ENCODE measurements at places on chromosomes 7 and 10.

GRCh38 chr10:132175408-132175807, 11.3 kb upstream of the DPYSL4 start:
- DNase-seq: no peak

DNA sequence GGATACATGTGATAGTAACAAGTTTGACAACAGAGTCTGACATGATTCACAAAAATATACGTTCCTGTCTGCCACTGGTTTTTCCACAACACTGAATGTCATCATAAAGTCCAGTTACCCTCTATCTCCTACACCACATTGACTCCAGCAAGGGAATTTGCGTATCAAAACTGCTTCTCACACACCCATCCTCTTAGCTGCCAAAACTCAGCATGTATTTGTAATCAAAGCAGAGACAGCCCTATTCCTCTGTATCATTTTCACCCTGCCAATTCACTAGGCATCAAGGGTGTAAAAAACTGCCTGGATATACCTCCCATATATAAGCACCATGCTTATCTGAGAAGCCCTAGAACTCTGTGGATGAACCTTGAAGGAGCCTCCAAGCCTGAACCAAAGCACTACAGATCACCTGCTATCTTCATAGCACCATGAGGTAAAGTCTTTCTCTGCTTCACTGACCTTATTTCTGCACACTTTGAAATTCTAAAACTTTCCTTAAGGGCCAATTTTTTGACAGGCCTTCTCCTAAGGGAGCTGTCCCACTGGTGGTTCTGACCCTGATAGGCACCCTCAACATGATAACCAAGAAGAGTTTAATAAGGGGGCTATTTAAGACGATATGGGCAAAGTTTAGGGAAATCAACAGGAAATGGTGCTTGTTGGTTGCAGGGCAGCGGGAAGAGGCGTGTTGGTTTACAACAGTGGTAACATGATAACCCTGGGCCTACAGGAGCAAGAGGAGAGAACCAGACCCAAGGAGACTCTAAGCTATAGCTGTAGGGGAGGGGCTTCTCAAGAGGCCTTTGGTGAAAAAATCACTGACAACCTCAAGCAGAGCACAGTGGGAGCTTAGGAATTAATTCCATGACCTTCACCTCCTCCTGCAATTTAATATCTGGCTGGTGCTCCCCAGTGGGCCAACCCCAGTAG, at the start of gene IFIT1B:
IFIT1B (plus strand) TSS at position 352 of the 933 bp plus-strand sequence; CDS start at position 432, 80 bp downstream.
- no peak for DNase-seq

- no peak for DNase-seq
Measured at GRCh38 chr10:112230325-112230988, 46.9 kb upstream of the GPAM start.

- DNase-seq: no peak
Measured at GRCh38 chr10:106525835-106526234, 638.7 kb downstream of the SORCS1 start.

DNA sequence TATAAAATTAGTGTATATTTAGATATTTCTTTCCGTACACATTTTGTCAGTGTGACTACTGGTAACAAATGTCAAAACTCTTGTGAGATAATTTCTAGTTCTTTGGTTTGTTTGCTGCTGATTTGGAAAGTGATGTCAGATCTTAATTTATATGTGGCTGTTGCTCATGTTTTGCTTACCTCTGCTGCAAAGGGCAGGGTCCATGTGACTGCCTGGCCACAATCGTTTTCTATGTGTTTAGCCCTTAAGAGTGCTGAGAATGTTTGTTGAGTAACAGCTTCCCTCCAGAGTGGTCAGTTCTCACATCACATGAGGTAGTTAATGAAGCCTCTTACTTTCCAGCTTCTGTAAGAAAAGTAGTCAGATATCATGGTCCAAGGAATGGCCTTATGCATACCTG, 4.2 kb downstream of the NRBF2 start:
- DNase-seq: no peak

DNA sequence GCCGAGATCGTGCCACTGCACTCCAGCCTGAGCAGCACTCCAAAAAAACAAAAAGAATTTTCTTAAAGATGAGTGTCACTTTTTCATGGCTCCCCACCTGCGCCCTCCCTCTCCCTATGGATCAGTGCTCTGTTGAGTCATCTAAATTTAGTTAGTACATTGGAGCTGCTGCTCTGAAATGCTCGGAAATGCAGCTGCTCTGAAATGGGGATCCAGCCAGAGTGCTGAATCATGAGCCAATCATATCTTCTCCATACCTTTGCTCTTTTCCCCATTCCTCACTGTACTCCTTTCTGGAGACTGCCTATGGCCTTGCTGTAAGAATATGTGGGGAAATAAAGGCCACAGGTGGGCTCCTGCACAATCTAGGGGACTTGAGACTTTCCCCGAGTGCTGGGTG, 188.8 kb downstream of the ZNF438 start:
- no peak for DNase-seq

DNA sequence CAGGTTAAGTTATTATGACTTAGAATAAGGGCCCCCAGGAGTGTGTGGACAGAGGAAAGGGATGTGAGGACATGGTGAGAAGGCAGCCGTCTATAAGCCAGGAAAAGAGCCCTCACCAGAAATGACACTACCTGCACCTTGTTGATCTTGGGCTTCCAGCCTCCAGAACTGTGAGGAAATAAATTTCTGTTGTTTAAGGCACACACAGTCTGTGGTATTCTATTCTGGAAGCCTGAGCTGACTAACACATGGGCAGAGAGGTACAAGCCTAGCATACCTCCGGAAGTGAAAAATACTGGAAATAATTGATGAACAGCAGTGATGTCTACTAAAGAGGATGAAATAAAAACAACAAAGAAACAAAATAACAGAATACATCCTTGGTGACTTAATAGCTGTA, 46.1 kb upstream of the GRB10 start:
- no peak for DNase-seq

DNA sequence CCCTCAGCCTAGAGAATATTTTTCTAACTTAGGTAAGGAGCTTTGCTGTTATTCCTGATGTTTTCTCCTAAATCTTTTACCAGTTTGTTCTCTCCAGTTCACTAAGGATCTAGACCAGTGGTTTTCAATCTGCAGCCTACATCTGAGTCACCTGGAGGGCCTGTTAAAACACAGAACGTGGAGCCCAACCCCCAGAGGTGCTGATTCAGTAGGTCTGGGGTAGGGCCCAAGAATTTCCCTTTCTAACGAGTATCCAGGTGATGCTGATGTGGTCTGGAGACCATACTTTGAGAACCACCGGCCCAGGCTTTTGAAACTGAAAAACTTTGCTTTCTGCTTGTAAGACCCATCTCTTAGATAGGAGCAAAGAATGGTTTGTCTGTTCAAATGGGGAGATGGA, 51.2 kb upstream of the KMT2E start:
- no peak for DNase-seq

- no peak for DNase-seq
Measured at GRCh38 chr10:126290232-126290631, 98.0 kb downstream of the ADAM12 start.

- DNase-seq: no peak
Measured at GRCh38 chr7:91657483-91658071, 222.9 kb downstream of the MTERF1 start.

DNA sequence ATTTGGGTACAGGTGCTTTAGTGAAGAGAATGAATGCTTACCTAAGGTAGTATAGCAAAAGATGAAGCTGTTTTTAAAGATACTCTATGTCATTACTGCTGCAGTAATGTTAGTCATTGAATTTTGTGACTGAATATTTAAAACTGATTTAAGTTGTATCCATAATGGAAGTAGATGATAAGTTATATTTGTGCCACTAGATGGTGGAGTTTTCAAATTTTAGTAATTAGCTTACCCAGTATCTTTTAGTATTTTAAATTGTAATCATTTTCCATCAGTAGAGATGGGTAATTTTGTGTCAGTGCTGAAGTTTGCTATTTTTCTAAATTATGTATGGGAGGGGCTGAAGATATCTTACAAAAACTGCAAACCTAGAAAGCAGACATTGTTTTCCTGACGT, 25.2 kb downstream of the HBP1 start:
- DNase-seq: no peak

DNA sequence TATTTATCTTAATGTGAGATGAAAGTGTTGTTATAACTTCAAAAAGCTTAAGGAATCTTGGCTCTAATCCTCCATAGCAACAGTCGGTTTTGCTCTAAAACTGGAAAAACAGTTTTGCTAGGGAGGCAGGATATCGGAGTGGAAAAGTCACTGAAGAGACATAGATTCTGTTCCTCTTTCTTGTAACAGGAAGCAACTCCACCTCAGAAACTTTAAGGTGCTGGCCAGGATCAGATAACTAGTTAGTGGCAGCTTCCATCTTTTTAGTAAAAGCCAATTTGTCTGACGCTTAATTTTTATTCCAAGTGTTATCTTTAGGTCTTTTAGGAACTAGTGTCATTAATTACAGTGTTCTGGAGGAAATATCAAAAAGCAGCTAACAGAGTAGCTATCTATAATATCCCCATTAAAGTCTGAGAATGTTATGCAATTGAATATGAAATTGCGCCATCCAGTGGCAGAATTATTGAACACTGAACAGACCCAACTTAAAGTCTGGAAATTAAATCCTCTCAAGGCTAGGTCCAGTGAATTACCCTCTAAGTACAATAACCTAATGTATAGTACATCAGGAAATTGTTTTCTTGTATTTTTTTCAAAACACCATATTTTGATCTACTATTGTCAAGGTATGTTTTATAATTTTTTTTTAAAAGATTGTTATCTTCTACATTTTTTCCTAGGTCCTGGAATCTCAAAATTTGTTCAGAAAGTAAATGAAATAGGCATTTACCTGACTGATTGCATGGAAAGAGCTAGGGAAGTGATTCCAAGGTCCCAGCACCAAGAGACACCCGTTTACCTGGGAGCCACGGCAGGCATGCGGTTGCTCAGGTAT, 65.9 kb upstream of the CC2D2B start:
- peak; percentile 58 for DNase-seq

GRCh38 chr7:22610951-22611757, 111.2 kb upstream of the STEAP1B start:
- DNase-seq: no peak

GRCh38 chr10:26728957-26729356, 31.5 kb downstream of the PDSS1 start:
- no peak for DNase-seq

GRCh38 chr7:16326106-16326505, 95.2 kb downstream of the CRPPA start:
- DNase-seq: no peak

GRCh38 chr7:32059289-32060011, 10.8 kb downstream of the PDE1C start:
- DNase-seq: no peak

GRCh38 chr10:77578583-77579227, 58.9 kb downstream of the KCNMA1 start:
- no peak for DNase-seq

DNA sequence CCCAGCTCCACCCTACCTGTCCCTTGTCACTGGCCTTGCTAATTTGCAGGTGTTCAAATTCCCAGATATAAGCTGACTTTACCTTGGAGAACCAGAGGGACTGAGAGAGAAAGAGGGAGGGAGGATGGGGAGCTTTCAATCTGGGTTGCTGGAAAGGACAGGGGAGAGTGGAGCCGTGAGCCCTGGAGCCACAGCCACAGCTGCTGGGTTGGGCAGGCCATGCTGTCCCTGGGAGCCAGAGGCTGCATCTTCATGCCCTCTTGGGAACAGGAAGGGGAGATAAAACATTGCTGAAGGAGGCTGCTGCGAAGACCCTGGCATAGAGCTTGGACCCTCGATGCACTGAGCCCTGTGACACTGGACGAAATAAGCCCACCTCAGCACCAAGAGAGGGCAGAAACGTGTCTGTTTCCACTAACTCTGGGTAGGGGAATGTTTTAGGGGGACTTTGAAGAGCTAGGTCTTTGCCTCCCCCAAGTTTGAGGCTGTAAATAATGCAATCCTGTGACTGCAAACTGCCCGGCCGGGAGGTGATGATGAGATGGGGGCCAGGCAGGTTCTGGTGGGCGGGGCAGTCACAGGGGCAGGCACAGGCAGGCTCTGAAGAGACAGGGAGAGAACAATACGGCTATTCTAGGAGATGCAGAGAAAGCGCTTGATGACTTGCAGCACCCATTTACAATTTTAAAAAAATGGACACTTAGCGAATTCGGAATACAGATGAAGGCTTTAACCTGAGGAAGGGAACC, 5.8 kb upstream of the JAKMIP3 start:
- DNase-seq: no peak

GRCh38 chr7:137978464-137979237, 23.2 kb downstream of the CREB3L2 start:
- no peak for DNase-seq

GRCh38 chr7:30232391-30232790, 52.0 kb upstream of the ZNRF2 start:
- DNase-seq: no peak

DNA sequence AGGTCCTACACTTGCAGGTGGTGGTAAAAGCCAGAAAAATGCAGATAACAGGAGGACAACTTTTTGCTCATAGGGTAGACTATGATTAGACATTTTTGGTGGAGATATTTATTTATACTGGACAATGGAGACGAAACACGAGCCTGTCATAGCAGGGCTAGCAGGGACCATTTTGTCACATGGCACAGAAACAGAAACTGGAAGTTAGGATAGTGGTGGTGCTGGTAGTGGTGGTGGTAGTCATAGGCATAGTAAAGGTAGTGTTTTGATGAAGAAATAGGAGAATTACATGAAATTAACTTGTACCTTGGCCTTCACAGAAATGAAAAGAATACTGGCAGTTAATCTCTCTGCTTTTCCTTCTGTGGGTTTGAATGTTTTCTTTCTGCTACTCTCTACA, 8.8 kb upstream of the MGAM start:
- DNase-seq: no peak

GRCh38 chr10:70267161-70267933, 16.5 kb downstream of the NPFFR1 start:
- DNase-seq: no peak

- no peak for DNase-seq
Measured at GRCh38 chr10:49744924-49745605, 17.1 kb downstream of the OGDHL start.

- no peak for DNase-seq
Measured at GRCh38 chr7:141841385-141841784, at the start of gene PRSS37. TSS of gene PRSS37 (minus strand) at chr7:141841485. CDS start at chr7:141841049, 436 bp downstream.

DNA sequence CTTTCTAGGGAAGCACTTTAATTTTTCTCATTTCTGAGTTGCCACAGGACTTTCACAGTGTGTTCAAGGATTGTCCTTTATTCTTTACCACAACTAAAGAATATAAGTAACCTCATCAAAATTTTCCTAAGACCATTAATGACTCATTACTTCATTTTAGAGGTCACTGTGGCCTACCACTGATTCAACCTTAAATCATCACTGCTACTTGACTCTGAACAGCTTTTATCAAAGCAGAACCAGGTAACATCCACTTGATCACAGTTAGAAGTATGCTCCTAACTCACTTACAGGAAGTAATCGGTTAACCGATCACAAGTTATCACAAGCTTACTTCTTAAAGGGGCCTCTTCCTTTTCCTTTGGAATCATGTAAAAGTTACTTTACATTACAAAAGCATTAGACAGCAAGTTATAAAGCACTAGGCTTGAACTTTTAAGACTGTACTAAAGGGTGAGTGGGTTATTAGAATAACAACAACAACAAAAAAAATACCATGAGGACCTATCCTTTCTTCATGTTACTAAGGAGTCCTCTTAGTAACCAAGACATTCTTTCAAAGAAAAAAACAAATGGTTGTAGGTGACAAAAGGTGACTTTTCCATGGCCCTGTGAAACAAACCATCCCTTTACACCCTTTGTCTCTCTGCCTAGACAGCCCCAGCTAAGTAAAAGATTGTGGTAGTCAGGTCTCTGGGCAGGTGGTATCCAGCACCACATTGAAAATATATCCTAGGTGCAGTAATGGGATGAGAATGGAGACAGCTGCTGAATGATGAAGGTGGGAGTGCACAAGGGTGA, 40.0 kb upstream of the PDK4 start:
- DNase-seq: no peak

- DNase-seq: no peak
Measured at GRCh38 chr10:1094112-1095057, 38.2 kb downstream of the WDR37 start.

Measured in GM06990 (cell line).